ENCODE measurements at places on chromosomes 7 and 10.

DNA sequence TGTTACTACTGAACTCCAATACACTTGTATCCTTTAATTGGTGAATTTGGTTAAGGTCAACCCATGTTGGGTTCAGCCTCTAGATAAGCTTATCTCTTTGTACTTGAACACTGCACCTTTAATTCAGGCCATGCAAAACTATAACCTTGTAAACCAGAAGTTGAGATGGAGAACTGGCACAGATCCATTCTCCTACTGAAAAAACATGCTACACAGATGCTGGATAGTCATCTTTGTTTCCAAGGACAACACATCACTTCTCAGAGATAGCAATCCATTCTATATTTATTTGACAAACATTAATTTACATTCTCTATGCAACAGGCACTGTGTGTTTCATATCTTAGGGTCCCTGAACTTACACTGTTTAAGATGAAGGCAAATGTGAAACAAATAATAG is 2.9 kb upstream of the CDK14 start:
- DNase-seq, result no peak

DNA sequence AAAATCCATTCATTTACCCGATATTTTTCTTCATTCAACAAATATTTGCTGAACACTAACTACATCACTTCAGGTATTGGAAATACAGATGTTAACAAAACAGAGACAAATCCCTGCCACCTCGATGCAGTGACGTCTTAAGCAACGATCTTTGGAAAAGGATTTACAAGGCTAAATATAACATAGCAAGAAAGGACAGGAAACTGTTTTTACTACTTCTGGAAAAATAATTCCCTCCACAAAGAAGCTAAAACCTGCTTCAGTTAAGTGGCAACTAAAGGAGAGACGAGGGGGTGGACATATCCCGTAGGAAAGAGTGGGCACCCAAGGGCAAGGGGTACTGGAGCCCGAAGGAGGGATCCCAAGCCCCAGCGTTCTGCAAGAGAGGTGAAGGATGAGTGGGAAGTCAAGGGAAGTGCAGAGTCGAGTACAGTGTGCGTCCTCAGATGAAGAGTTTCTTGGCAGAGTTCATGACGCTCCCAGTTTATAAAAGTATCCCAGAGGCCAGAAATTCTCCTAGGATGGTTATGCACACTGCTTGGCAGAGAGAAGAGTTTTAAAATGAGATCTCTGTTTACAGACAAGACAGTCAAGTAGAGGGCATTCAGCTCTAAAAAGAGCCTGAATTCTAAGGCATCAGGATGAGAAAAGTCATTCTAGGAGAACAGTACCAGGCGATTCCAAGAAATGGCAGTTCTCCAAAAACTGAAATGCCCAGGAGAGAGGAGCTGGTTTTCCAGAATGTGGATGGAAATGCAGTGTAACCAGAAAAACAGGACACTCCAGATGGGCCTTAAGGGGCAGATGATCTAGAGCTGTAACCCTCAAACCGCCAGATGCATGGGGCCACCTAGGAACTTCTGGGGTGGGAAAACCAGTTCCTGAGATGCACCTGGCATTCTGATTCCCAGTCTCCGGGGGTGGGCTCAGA is 97.3 kb downstream of the GRB10 start:
- no peak for DNase-seq

DNA sequence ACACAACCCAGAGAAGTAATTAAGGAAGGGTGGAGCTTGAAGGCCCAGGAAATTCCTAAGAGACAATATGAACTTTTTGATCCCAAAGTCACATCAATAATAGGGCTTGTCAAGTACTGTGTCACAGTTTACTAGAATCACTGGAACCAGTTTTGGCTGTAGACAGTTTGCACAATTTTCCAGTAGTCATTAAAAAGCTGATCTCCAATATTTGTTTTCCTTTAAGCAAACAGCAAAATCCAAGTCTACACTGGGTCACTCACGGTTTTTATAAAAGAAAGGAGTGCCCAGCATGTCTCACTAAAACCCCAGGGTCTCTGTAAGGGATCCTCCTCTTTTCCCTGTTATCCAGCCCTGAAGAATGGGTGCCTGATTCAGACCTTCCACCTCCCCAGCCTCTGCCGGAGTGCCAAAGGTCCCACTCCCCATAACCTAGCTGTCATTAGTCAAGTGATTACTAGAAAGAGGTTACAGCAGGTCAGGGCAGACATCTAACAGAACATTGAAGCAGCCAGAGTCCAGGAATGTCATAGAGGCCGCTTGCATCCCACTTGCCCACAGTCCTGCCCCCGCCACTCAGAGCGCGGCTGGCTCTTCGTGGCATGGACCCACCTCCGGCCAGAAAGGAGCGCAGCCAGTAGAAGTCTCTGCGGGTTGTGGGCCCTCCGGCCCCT is 552 bp downstream of the SLC25A16 start:
- no peak for DNase-seq

- no peak for DNase-seq
Observed at GRCh38 chr10:24944512-24945255, 7.7 kb downstream of the PRTFDC1 start.

GRCh38 chr7:6167004-6167551 is 105.3 kb downstream of the CYTH3 start:
- DNase-seq, result no peak

DNA sequence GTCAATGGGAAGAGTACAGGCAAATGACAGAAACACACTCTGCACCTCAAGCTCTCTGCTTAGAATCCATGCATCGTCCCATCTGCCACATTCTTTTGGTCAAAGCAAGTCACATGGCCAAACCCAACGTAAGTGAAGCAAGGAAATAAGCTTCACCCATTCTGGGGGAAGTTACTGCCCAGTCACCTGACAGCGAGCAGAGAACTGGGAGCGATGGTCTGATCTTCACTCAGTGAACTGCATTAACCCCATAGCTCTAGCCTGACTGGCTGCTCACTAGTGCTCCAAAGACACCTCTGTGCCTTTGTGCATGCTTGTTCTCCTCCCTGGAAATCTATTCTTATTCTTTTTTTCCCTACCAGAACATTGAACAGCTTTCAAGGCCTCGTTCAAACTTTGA is 89.9 kb downstream of the APBB1IP start:
- no peak for DNase-seq

DNA sequence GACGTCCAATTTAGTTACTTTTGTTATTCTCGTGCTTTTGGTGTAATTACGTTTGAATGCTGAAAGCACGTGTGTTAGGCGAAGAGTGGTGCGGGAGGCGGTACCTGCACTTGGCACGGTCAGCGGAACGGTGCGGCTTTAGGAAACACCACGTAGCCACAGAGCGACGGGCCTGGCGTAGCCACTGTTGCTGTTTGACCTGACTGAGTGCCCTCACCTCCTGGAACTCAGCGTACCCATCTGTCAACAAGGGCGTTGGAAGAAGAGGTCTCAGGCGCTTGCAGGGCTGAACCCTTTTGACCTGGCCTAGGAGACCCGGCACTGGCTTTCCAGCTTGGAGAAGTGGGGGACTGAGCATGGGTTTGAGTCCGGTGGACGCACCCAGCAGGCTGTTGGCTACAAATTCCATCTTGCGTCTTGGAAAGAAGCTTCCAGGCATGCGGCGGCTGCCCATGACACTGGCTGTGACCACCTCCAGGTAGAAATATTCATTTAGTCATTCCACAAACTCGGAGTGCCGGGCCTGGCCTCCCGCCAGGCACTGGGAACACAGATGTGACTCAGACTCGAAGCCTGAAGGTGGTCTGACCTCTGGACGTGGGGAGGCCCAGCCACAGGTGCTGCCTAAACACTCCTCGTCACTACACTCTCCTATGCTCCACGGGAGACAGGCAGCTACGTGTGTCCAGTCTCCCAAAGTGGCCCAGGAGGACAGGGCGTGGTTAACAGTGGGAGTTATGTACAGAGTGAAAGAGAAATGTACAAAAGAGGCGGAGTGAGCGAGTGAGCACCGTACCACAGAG is 22.2 kb downstream of the FAM20C start:
- no peak for DNase-seq

DNA sequence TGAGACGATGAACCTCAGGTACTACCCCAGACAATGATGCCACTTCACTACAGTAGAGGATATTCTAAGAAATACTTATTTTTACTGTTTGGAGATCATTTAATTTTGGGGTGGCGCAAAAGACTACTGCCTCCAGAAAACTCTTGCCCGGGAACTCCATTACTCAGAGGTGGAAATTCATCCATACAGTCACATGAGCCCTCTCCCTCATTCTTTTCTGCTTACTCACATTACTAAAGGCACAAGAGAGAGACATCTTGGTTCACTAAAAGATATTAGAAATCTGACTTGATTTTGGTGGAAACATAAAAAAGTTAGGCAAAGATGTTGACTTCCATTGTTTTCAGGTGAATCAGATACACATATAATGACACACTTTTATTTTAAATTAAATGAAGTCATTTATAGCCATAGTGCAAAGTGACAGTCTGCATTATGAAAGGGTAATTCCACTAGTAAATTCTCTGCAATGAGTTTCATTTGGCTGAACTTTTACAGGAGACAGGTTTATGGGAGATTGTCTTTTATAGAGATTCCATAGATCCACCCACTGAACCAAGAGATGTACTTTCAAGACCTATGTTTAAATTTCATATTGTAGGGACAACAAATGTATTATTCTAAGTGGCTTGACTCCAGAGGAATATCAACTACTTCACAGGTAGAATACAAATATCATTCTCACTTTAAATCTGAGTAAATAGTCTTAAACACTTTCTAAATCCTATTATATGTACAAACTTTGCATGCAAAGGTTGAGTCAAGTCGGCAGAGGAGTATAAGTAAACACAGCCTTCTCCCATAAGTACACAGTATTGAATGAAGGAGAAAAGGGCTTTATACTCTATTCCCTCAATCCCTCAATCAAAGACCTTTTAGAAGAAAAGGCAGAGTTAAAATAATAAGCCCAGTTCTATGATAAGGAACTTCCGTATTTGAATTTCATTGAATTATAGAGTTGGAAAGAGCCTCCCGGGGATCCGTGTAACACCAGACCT is 18.8 kb downstream of the NEBL start:
- DNase-seq, result no peak

DNA sequence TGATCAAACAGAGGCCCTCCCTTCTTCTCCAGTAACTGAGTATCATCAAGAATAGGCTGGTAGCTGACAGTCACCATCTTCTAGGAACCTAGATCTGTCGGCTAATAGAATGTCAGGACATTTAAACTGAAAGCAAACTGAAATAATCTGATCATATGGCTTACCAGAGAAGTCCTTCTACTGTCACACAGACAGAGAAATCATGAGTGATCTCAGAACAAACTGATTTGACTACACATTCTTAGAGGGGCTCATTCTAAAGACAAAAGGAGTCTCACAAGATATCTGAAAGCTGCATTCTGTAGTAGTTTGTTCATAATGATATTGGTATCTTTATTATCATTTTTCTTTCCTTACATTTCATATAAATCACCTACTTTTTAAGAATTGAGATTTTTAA is 130.9 kb upstream of the ADCY1 start:
- DNase-seq, result no peak

DNA sequence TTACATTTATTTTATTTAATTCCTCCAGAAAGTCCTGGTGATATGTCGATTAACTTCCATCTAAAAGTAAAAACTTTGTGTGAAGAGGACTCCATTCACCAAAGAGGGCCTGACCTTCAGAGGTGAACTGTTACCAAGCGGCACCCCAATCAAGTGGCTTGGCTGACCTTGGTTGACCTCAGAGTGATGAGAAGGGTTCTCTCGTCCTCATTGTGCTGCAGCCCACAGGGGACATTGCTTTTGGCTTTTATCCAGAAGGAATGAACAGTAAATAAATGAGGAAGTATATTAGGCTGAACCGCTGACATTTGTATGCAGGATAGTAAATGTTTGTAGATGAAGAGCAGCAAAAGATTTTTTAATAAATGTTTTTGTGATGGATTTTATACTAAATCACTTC is 172.4 kb upstream of the MKI67 start:
- DNase-seq, result no peak

DNA sequence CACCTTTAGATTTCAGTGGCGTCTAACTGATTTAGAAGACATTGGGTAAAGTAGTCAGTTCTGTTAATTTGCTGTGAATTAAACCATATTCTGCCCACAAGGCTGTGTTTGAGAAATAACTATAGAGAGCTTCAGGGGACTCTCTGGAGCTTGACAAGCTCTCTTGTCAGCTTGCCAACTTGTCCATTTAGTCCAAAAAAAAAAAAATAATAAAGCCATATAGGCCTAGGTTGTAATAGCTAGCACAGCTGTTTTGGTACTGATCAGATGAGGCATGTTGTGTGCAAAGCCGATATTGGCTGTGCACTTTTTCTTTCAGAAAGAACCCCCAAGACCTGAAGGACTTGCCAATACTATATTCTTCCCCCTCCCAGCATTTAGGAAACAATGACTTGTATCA is 20.2 kb upstream of the ZNF282 start:
- no peak for DNase-seq

DNA sequence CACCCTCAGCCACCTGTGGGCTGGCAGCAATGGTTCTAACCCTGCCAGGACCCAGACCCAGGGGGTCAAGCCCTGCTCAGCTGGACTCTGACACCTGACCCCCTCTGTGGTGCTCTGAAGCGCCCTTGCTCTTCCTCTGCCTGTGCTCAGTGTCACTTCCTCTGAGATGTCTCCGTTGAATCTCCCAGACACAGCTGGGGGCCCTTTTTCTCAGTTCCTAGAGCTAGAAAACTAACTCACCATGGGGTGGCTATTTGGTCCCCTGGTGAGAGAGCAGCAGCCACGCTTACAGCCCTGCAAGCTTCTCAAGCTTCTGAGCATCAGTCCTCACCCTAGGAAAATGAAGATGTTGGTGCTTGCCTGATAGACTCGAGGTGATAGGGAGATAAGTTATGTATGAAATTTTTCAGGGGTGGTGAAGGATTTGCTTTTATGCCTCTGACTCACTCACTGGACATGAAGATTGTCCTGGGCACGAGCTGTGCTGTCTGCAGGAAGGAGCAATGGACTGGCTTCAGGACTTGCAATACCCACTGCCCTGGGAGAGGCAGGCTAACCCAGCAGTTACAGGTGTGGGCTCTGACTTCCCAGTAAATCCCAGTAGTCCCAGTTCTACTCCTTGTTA is 29.6 kb downstream of the COL13A1 start:
- DNase-seq, result no peak

- no peak for DNase-seq
Observed at GRCh38 chr10:122514045-122514840, 46.3 kb upstream of the DMBT1 start.

- no peak for DNase-seq
Observed at GRCh38 chr7:71220210-71220695, 88.3 kb downstream of the GALNT17 start.

- DNase-seq, result no peak
Observed at GRCh38 chr7:82694022-82694421, 250.4 kb upstream of the CACNA2D1 start.

GRCh38 chr7:30134611-30135300 is at the start of gene MTURN:
MTURN (plus strand) TSS chr7:30134986; CDS start chr7:30135137, 151 bp downstream.
- DNase-seq, result no peak

DNA sequence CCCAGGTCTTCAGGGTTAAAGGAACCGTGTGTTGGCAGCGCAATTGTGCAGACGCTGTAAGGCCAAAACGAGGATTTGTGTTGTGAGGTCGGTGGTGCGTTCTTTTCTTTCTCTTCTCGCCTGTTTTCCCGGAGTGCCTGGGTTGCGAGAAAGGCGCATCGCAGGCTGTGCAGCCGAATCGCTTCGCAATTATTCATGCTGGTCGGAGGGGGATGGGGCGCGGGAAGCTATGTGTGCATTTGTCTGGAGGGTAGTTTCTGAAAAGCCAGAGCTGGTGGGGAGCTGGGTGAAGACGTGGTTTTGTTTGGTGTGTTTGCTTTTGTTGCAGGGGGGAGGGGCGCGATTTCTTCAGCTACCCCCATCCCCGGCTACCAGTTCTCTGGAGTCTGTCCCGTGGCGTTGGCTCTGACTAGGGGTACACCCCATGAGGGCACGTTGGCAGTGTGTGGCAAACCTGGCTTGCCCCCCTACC is 2.1 kb downstream of the MXI1 start:
- no peak for DNase-seq

GRCh38 chr7:46625032-46625431 is 704.0 kb upstream of the IGFBP3 start:
- DNase-seq, result no peak

Data from esophagus squamous epithelium (tissue), 5 donors.